Lung microvascular endothelial cell (primary cell): ENCODE measurements at places on chromosomes 7 and 10. TPM values are rescaled to one million over a fixed set of nuclear protein-coding genes. Genes with fewer than 3 reads are reported as not detected.
A peak's percentile ranks its signal among the peaks of the same experiment; 100 is the strongest.

GRCh38 chr10:119149729-119150128, 15.8 kb downstream of the SFXN4 start:
- DNase-seq = no peak

GRCh38 chr7:71389976-71390375, 258.0 kb downstream of the GALNT17 start:
- no peak for DNase-seq

GRCh38 chr7:26054386-26054785, 97.6 kb upstream of the NFE2L3 start:
- no peak for DNase-seq

- DNase-seq = no peak
Observed at GRCh38 chr7:45238806-45239205, 81.2 kb downstream of the RAMP3 start.

GRCh38 chr10:49010295-49010694, 70.7 kb upstream of the LRRC18 start:
- DNase-seq = no peak

DNA sequence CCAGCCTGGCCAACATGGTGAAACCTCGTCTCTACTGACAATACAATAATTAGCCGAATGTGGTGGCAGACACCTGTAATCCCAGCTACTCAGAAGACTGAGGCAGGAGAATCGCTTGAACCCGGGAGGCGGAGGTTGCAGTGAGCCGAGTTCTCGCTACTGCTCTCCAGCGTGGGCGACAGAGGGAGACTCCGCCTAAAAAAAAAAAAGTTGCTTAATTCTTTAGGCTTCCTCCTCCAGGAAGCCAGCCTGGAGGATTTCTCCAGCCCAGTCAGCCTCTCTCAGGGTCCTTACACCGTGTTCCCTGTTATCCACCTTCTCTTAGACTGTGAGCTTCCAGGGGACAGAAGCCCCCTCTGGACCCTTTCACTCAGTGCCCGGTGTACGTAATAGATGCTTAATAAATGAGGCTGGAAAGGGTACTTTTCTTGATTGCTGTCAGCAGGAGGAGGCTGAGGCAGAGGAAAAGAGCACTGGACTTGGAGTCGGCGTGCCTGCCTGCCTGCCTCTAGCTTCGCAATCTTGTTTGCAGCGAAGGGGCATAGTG, 16.4 kb upstream of the NODAL start:
- no peak for DNase-seq

- DNase-seq = peak; percentile 55
Observed at GRCh38 chr10:3054851-3055199, 12.5 kb upstream of the PFKP start.

- DNase-seq = no peak
Observed at GRCh38 chr7:3029138-3029537, 14.5 kb downstream of the CARD11 start.

The AQP1 gene
- 1.4 and 1.7 TPM in 2 replicates for total RNA-seq
